Renal cortex interstitium (tissue), 15 donors: ENCODE measurements at places on chromosomes 13 and 19.

DNA sequence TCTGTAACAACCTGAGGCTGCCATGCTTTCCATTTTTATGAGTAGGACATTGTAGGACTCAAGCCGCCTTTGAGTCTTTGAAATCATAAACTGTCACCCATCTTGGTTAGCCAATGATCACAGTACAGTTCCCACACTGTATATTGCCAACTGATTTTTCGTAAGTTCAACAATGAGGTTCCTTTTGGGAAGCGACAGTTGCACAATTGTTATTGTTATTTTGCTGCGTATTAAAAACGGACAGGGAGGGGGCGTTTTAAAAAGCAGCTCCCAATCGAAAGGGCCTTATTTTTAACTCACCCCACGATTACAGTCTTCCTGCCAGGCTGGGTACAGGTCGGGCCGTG, 601 bp downstream of the SLC46A3 start:
- no peak for DNase-seq

- no peak for DNase-seq
Observed at GRCh38 chr19:50178320-50178719, 15.2 kb upstream of the IZUMO2 start.

DNA sequence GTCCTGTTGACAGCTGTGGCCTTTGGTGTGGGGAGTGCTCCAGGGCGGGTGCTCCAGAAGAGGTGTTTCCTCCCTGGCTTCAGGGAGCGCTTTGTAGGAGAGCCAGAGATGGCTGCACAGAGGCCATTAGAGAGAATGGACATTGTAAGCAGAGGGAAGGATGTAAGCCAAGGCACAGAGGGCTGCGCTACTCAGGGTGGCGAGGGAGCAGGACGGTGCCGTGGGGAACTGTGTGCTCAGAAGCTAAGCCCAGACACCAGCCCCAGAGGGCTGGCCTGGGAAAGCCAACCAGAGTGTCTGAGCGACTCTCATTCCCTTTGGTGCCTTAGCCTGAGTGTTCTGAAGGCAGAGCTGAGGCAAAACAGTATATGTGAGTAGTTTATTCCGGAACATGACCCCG, 92.2 kb downstream of the TSHZ3 start:
- DNase-seq: no peak

GRCh38 chr19:49455773-49456172, 2.7 kb downstream of the ALDH16A1 start:
- DNase-seq: no peak

DNA sequence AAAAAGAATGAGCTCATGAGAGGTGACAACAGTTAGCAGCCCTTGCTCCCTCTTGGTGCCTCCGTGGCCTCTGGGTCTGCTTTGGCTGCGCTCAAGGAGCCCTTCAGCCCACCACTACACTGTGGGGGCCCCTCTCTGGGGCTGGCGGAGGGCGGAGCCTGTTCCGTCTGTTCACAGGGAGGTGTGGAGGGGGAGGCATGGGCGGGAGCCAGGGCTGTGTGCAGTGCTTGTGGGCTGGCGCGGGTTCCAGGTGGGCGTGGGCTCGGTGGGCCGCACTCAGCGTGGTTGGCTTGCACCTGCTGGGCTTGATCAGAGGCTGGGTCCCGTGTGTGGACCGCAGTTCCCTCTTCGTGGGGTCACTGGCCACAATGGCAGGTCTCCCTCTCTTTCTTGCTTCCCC, 953.4 kb upstream of the PRR20A start:
- no peak for DNase-seq

DNA sequence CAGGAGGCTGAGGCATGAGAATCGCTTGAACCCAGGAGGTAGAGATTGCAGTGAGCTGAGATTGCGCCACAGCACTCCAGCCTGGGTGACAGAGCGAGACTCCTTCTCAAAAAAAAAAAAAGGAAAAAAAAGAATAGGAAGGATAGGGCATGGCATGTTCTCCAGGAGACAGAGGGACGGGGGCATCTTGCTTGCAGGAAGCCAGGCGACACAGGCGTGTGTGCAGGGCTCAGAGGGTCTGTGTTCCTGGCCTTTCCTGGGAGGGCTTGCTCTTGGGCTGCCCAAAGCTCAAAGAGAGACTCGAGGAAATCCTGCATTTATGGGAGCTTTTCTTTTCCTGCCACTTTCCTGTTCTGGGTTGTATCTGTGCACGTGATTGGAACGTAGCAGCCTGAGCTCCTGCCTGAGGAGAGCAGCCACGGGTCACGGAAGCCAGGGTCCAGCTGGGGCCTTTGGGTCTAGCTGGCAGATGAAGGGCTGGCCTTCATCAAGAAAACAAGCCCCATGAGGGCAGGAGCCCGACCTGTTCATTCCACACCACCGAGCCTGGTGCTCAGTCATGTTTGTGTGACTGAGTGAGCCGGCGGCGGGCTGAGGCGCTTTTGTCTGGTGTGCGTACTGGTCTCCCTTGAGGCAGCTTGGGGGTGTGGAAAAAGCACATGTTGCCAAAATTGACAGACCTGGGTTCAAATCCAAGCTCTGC, 44.5 kb downstream of the CAPN12 start:
- no peak for DNase-seq

DNA sequence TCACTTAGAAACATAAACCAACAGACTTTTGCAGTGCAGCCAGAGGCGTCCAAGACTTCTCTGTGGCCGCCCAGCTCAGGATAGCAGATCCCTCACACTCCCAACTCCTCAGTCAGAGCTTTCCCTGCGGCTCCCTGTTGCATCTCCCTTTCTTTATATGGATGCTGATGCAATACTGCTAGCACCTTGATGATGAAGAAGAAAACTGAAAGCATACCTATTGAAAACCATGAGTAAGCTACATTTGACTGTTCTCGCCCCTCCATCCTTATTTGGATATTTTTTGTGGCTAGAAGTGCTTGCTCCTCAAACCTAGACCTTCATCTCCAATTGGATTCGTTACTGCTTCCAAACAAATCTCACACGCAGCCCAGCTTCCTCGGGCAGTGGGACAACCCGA, 57.3 kb upstream of the UBL3 start:
- DNase-seq: no peak

DNA sequence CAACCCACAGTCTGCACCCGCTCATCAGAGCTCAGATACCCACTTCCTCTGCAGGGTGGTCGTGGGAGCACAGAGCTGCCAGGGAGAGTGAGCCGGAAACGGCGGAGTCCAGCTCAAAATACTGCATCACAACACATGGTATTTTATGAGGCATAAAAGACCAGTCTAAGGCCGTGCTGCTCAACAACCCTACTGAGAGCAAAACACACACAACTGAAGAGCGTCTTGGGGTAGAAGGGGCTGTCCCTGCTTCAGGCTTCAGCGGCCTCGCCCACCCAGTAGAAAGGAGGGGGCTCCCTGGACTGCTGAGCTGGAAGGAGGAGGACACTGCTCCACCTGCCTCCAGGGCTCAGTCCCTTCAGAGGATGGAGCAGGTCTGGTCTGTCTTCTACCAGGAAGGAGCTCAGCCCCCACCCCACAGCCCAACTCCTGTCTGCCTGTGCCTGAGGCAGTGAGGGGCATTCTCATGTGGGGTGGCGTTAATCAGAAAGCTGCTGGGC, 36.9 kb downstream of the NAXD start:
- no peak for DNase-seq

GRCh38 chr19:40719414-40719894, 2.5 kb downstream of the ITPKC start:
- no peak for DNase-seq

DNA sequence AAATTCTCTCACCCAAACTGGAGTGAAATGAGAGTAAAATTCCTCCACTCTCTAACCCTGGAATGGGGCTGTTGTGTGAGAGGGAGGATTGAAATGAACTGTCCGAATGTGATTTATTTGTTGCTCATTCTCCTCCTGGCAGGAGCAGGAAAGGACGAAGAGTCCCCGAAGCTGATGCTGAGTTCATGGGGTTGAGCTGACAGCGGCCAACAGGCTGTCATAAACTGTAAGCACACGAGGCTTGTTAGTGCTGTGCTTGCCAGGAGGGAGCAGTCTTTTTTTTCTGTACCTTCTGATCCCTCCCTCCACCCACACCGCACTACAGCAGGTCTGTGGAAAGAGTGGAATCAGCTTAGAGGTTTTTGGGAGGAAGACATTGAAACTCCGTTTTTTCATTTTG, 33.1 kb upstream of the ZNF331 start:
- DNase-seq: no peak

GRCh38 chr13:113545455-113545930, 39.1 kb upstream of the TFDP1 start:
- DNase-seq: no peak

DNA sequence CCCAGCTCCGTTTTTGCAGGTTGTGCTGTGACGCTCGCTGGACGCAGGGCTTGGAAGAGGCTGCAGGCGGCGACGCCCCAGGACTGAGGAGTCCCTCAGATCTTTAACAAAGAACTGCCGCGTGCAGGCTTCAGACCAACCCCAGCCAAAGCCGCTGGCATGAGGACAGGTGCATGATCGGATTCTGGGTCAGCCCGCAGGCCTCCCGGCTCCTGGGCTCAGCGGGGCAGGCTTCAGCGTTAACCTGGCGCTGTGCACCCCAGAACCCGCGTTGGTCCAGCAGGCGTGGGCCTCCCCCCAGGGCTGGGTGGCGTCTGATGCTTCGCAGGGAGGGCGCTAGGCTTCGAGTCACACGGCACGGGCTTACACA, 920 bp upstream of the TIMM13 start:
- DNase-seq: no peak

DNA sequence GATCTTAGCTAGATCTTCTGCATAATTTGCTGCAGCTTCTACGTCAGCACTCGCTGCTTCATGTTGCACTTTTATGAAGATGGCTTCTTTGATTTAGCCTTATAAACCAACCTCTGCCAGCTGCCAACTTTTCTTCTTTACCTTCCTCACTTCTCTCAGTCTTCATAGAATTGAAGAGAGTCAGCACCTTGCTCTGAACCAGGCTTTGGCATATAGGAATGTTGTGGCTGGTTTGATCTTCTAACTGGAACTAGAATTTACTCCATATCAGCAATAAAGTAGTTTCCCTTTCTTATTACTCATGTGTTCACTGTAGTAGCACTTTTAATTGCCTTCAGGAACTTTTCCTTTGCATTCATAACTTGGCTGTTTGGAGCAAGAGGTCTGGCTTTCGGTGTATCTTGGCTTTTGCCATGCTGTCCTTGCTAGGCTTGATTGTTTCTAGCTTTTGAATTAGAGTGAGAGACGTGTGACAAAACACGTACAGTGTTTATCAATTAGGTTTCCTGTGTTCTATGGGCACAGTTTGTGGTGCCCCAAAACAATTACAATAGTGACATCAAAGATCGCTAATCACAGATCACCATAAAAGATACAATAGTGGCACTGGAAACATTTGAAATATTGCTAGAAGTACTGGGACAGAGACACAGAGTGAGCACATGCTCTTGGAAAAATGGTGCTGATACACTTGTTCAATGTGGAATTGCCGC, 50.7 kb downstream of the NDFIP2 start:
- DNase-seq: no peak

DNA sequence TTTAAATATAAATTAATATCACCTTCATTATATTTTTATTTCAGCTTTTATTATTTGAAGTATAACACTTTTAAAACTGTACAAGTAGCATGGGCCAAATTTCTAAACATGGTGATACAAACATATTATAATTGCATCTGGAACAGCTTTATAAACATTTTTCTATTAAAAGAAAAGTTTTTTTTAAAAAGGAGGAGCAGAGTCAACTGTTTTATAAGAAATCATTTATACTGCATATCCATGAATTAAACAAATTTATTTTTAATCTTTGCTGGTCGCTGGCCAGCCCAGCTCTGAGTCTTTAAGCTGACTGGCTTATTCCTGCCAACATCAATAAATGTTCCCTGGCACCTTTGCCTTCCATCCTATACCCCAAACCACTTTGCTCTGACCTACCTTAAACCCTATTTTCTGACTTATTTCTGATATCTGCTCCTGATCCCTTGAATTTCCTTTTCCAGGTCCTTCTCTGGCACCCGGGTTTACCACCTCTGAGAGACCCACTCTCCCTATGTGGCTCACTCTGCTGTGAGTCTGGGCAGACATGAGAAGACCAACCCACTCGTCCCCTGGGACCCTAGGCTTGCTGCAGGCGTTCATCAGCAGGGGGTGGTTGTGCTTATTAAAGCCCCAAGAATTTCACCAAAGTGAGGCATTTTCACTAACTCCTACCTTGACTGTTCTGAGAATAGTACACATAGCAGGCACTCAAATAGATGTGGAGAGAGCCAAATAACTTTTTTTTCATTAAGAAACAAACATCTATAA, 220.3 kb downstream of the KLF12 start:
- DNase-seq: no peak

DNA sequence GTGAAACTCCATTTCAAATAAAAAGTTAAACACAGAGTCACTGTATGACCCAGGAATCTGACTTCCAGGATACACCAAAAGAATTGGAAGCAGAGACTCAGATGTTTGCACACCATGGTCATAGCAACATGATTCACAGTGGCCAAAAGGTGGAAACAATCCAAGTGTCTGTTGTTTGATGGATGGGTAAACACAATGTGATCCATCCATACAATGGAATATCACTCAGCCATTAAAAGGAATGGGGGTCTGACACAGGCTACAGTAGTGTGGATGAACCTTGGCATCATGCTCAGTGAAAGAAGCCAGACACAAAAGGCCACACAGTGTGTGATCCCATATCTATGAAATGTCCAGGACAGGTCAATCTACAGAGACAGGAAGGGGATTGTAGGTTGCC, 174.3 kb downstream of the PTPRS start:
- no peak for DNase-seq

GRCh38 chr13:105297839-105298238, 1237.6 kb downstream of the EFNB2 start:
- DNase-seq: no peak

DNA sequence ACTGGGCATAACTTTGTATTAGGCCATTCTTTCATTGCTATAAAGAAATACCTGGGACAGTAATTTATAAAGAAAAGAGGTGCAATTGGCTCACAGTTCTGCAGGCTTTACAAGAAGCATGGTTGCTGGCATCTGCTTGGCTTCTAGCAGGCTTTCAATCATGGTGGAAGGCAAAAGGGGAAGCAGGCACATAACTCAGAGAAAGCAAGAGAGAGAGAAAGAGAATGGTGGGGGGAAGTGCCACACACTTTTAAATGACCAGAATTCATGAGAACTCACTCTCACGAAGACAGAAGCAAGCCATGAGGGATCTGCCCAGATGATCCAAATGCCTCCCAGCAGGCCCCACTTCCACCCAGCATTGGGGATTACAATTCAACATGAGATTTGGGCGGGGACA, 179.7 kb downstream of the SPRY2 start:
- DNase-seq: no peak

DNA sequence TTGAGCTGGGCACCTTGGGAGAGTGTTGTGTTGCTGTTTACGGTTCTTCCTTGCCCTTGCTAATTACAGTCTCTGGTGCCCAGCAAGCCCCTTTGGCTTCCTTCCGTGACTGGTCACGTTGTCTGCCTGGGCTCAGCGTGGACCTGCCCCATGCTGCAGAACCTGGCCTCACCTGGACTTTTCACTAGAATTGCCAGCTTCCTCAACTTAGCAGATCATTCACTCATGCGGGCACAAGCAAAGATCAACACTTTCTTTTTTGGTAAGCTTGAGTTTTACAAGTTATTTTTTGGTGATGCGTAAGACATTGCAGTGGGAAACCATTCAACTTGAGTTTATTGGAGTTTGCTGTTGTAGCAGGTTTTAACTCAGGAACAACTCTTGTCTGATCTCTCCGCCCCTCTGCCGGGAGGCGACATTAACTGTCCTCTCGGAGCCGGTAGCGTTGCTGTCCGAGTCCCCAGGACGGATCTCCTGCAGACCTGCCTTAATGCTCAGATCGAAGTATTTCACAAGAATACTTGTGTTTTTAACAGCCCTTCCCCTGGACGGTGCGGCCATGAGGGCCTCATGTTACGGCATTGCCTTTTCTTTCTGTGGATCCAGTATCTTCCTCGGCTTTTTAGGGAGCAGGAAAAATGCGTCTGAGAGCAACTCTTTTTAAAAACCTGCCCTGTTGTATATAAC, 15.7 kb upstream of the TEX29 start:
- no peak for DNase-seq
